ENCODE measurements at places on chromosomes 3 and 15.

- DNase-seq: no peak
Measured at GRCh38 chr3:193815246-193816027, 222.4 kb downstream of the OPA1 start.

- no peak for DNase-seq
Measured at GRCh38 chr15:63735449-63735848, 98.3 kb downstream of the HERC1 start.

- no peak for DNase-seq
Measured at GRCh38 chr15:90153658-90154057, 47.5 kb upstream of the SEMA4B start.

- no peak for DNase-seq
Measured at GRCh38 chr3:177776661-177777101, 579.4 kb upstream of the TBL1XR1 start.

GRCh38 chr15:47431501-47431900 is 285.8 kb upstream of the SEMA6D start:
- DNase-seq: no peak

GRCh38 chr3:119681279-119681678 is 4.1 kb upstream of the COX17 start:
- no peak for DNase-seq

- no peak for DNase-seq
Measured at GRCh38 chr15:49282366-49282765, 112.3 kb downstream of the GALK2 start.

DNA sequence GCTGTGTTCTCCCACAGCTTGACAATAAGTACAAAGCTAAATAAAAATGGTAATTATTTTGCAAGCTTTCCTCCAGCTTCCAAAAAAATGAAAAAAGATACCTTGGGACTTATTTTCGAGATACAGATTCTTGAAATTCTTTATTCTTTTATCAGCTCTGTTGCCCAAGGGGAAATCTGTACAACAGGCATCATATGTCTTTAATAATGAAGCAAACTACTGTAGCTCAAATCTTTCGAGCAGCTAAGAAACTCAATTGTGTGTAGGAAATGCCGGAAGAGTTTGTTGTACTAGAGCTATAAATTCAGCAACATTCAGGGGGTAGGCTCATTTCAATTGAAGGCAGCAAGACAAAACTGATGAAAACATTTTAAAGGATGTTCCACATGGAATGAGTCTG is 297.7 kb downstream of the GBE1 start:
- no peak for DNase-seq

DNA sequence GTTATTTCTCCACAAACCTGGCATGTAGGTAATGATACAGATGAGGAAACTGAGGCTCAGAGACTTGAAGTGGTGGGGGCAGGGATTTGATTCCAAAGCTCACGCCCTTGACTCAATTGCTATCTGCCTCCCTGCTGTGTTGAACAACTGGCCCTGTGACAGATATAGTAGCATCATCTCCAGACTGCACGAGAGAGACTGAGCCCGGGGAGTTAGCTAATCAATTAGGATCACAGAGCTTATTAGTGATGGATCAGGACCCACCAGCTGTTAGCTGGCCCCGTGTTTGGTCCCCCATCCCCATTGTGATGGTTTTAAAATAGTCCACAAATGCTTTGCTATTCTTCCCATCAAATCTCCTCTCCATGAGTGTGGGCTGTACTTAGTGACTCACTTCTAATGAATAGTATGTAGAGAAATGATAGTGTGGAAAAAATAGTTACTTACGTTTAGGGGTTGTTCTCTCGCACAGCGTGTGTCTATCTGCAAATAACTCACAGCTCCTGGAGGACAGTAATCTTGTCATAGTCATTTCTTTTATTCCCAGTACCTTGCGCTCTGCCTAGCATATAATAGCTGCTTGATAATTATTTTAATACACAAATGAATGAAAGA is 74.4 kb upstream of the KLF13 start:
- DNase-seq: no peak

All from activated CD4-positive, alpha-beta T cell treated with anti-CD3 and anti-CD28 coated beads, Interleukin-2, amount 50 U/mL, for 4 hours (primary cell).